Calu3 (cell line): ENCODE measurements at places on chromosomes 11 and 22.

GRCh38 chr11:80412604-80413003 lies 971.8 kb upstream of the TENM4 start:
- no peak for DNase-seq

GRCh38 chr11:6152126-6152525 lies 18.0 kb downstream of the OR52B2 start:
- DNase-seq = no peak

- no peak for DNase-seq
Observed at GRCh38 chr11:66124564-66124963, 54.5 kb downstream of the PACS1 start.

- no peak for DNase-seq
Observed at GRCh38 chr22:25478528-25478927, 85.9 kb upstream of the GRK3 start.

DNA sequence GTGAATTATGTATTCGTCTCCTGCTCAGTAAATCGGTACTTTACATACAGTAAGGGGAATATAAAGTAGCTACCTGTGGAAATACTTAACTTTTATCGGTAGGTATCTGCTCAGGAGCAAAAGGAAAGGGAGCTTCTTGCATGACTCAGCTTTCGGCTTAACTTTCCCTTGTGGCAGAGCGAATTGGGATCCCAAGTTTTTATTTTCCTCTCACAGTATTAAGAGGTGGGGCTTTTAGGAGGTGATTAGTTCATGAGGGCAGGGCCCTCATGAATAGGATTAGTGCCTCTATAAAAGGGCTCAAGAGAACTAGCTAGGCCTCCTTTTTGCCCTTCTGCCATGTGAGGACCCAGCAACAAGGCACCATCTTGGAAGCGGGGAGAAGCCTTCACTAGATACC lies 18.7 kb downstream of the RCN1 start:
- no peak for DNase-seq

DNA sequence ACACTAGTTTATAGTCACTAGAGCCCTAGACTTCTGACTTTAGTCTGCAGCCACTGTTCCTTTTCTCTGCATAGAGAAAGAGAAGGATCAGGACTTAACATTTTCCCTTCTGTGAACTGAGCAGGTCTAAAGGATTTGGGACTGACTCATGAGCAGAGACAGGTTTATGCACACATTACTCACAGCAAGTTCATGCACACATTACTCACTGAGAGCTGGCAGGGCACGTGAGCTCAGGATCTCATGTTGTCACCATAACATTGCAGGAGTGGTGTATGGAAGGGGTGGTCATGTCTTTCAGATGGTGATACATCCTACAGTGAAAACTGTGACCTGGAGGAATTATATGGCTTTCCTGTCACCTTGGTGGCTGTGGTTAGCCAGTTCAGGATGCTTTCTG lies 56.4 kb downstream of the CEP164 start:
- DNase-seq = no peak

DNA sequence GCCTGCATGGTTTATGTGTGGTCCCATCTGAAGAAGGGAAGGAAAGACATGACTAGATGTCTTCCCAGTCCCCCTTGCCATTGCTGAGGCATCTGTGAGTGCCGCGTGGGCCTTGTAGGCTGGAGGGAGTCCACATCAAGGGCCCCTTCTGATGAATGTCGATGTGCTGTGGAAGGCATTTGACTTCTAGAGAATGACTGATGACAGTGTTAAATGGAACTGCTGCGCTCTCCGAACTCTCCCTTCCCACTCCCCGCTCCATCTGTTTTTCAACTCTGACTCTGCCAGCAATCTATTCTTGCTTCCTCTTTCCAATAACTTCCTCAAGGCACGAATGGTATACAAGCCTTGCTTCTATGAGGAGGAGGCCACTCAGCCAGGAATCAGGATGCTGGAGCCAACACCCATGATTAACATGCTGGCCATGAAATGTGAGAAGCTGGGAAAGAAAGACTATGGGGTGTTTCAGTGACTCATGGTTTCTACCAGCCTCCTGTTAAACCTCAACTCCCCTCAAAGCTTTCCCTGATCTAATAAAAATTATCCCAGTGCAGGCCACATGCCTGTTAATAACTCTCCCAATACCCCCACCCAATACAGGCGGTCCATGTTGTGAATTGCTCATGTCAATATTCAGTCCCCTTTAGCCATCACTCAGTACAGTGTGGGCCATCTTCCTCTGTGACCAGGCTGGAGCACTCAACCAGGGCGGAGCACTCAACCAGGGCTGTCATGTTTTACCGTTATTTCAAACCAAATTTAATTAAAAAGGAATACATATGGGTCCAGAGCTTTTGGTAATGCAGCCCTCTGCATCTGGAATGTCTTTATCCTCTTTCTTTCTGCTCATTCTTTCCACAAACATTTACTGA lies 46.4 kb upstream of the TBCEL start:
- no peak for DNase-seq

- peak; percentile 37 for DNase-seq
Observed at GRCh38 chr11:124644426-124645280, 22.0 kb downstream of the TBRG1 start.

DNA sequence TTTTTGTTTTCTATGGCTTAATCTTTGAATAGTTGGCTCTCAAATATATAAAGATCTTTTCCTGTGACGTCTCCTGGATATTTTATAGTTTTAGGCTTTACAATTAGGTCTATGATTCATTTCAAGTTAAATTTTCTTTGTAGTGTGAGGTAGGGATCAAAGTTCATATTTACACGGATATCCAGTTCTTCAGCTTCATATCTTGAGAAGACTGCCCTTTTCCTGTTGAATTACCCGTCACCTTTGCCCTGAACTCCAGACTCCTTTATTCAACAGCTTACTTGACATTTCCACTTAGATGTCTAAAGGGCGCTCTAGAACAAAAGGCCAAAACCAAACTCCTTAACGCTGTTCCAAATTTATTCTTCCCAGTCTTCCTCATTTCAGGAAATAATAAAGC lies 51.7 kb downstream of the TTC17 start:
- DNase-seq = peak; percentile 3

DNA sequence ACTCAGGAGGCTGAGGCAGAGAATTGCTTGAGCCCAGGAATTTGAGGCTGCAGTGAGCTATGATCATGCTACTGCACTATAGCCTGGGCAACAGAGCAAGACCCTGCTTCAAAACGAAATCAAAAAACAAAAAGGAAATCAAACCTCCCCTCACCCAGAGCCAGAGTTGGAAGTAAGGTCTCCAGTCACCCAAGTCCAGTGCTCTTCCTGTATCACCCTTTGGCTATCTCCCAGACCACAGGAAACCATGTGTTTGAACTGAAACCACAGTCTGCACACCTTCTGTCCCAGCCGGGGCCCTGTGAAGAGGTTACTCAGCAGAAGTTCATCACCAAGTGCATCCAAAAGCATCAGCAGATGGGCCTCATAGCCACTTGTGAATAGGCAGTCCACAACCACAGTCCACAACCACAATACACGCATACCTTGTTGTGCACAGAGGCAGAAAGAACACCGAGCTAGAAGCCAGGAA lies 4.6 kb downstream of the MYH9 start:
- peak; percentile 50 for DNase-seq

DNA sequence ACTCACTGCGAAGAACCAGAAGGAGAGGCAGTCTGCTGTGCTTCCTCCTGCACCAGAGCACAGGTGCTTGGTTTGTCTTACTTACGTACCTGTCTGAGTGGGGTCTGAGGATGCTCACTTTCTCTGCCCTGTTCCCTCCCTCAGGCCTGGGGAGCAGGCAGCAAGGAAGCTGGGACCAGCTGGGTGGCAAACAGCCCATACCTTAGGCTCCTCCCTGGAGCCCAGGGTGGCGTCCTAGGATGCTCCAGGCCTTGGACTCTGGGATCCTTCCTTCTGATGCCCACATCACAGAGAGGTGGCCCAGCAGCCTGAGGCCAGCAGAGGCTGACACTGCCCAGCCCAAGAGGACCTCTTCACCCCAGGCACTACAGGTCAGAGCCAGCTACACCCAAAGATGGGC lies 593.2 kb downstream of the BRD1 start:
- DNase-seq = no peak

DNA sequence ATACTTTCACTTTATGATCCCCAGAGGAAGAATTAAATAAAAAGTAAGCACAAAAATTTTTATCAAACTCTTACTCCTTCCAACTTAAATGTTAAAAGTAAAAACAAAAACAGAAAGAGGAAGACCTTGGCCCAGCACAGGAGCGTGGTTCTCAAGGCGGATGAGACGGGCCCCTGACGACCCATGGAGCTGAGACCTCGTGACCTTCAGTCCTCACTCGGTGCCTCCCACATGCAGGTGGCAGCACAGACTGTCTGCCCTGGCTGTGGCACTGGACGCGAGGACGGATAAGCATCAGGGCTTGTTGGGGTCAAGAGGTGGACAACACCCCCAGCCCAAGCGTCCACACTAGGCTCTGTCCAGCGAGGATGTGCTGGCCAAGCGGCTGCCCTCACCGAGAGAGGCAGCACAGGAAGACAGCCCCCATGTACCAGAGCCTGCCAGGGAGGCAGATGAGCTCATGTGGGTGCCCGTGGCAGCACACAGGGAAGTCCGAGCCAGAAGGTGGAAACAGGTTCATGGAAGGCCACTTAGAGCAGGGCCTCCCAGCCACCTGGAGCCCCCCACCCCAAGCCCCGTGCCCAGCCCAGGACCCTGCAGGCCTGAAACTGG lies 1389.8 kb downstream of the TBC1D22A start:
- DNase-seq = no peak

- no peak for DNase-seq
Observed at GRCh38 chr11:6481924-6482275, 599 bp downstream of the TIMM10B start.

DNA sequence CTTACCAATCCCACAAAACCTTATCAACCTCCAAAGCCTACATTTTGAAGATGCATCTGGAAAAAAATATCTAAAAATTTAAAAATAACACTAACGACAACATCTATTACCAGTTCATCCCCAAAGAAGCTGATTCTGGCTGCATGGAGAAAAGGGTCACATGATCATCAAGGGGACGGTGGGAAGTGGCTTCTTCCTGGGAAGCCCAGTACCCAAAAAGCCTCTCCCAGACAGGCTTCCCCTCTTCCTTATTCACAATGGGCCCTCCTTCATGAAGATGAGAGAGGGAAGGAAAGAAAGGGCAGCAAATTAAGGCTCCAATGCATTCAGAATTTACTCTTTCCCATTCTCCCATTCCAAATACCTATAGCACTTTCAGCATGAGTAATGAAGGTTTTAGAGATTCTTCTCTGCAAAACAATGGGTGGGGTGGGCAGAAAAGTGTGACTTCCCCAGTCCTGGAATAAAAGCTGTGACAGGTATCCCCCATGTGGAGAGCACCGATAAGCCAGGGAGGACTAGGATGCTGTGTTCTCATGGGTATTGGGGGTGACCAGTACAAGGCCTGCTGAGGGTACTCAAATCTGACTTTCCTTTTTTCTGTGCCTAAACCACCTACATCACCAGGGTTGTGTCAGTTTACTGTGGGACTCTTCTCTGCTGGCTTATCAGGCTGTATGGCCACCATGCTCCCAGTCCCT lies 88.2 kb downstream of the SIK3 start:
- no peak for DNase-seq

GRCh38 chr11:82909015-82909640 lies 7.6 kb downstream of the DDIAS start:
- no peak for DNase-seq

DNA sequence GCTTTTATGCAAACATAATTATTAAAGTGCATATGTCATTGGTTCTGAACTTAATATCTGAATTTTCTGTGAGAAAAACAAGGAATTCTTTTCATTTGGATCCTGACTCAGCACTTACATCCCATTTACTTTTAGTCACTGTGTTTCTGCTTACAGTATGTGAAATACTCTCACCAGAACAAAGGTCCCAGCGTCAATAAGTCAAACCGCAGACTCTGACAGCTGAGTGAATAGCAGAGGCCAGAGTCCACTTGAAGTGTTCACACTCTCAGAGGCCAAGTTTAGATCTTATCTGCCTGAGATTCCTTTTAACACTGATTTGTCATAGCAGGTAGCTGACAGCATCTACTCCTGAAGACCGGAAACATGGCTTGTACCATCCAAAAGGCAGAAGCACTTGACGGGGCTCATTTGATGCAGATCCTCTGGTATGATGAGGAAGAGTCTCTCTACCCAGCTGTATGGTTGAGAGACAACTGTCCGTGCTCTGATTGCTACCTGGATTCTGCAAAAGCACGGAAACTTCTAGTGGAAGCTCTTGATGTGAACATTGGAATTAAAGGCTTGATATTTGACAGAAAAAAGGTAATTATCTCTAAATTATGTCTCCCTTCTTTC lies 14.6 kb downstream of the BBOX1 start:
- peak; percentile 54 for DNase-seq

DNA sequence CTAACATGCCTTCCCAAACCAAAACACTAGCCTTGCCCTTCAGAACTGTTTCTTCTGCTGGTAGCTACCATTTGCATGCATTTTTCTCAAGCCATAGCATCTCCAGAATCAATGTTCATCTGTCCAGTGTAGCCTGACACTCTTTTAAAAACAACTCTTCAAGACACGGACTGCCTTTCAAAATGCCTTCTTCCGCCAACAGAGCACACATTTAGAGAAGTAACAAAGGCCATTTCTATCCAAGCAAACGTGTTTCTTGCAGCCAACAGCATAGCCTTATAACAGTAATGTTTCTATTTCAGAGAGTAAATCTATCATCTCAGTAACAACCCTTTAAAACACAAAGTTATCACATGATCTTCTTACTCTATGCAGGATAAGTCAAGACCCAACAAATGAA lies 143.3 kb upstream of the MTMR2 start:
- no peak for DNase-seq

GRCh38 chr11:78929207-78929905 lies 354.7 kb upstream of the NARS2 start:
- DNase-seq = no peak

GRCh38 chr11:3735827-3736226 lies 61.5 kb downstream of the NUP98 start:
- no peak for DNase-seq

DNA sequence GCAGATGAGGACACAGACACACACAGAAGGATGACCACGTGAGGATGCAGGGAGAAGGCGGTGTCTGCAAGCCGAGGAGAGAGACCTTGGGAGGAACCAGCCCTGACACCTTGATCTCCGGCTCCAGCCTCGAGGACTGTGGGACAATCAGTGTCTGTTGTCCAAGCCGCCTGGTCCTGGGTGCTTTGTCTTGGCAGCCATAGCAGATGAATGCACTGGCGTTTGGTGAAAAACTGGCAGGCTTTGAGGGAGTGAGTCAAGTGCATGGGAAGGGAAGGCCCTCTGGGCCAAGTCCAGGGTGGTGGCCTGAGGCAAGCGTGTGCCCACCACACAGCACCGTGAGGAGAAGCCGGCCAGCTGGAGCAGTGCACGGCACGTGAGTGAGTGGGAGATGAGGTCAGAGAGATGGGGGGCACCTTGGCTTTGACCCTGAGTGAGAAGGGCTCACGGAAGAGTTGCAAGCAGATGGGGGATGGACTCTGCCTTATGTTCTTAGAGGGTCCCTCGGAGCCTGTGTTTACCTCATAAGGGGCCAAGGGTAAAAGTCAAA lies 12.4 kb upstream of the BRSK2 start:
- DNase-seq = no peak

DNA sequence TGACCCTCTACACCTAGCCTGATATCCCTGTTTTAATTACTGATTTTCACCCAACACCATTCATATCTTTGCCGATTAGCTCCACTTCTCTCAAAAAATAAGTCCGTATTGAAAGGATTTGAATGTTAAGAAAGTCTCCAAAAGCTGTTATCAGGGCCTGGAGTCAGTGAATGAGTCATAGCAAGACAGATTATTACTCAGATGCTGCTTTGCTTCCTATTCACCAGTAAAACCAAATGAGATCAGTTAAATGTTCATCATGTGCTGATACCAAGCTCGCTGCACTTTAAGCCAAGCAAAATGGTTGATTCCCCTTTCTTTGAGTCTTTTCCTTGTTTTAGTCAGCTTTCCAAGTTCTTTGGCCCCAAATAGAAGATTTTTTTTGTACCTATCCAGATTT lies 228.4 kb downstream of the FAT3 start:
- DNase-seq = no peak
